Stimulated activated CD4-positive, alpha-beta T cell treated with anti-CD3 and anti-CD28 coated beads, Interleukin-1b, Interleukin-23, amount 100 ng/mL, for 24 hours (primary cell): ENCODE measurements at places on chromosomes 5 and 9.

GRCh38 chr5:178418471-178419010 is 171.7 kb downstream of the COL23A1 start:
- DNase-seq, result no peak

DNA sequence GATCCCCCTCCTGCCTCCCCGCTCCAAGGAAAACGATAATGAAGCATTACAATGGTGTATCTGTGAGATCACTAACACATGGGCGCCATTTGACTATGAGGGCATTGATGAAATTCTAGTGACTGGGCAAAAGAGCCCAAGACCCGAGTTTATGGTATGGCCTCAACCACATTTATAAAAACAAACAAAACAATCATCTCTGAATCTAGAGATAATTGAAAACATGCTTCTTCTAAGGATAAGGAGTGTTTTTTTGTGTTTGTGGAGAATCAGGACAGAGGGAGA is 100.9 kb upstream of the SEMA6A start:
- DNase-seq, result no peak

DNA sequence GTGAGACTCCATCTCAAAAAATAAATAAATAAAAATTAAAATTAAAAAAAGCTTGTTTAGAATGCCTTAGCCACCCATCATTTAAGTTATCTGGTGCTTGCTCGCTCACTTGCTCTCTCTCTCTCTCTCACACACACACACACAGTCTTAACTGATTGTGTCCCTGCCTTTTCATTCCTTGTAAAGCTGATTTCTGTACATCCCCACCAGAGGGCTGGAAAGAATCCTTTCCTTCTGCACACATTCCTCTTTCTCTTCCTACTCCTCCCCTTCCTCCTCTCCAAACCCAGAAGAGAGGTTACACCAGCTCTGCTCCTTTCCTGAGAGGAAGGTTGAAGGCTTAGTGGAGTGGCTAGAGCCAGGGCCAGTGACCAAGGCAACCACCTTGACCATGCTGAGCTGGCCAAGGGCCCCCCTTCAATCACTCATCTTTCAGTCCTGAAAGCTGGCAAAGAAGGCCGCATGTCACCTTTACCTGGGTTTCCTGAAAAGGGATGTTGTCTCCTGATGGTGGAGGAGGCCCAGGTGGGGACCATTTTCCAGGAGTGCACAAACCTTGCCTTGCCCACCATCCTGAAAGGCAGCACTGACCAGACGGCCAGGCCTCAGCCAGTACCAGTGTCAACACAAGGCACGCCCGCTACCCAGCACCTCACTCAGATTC is 25.6 kb downstream of the STK10 start:
- DNase-seq, result no peak

DNA sequence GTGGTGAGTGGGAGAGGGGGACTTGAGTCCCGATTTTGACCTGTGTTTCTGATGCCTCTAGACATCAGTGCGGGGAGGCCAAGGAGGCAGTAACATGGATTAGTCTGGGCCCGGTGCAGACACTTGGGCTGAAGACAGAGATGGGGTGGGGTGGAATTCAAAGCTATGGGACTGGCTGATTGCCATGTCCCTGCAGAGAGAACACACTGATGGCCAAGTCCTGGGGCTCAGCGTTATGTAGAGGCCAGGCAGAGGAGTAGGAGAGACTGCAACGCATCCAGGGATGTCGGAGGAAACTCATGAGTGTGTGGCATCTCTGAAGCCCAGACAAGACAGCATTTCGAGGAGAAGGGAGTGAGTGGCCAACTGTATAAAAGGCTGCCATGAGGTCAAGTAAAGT is 30.1 kb downstream of the PSD2 start:
- no peak for DNase-seq

GRCh38 chr5:72459089-72459661 is 48.0 kb downstream of the ZNF366 start:
- DNase-seq, result no peak

GRCh38 chr9:98555651-98556465 is 152.9 kb downstream of the GABBR2 start:
- DNase-seq, result no peak

- DNase-seq, result no peak
Measured at GRCh38 chr9:28848671-28849070, 1275.4 kb upstream of the C9orf72 start.

- no peak for DNase-seq
Measured at GRCh38 chr5:162529886-162530285, 462.3 kb downstream of the GABRG2 start.

DNA sequence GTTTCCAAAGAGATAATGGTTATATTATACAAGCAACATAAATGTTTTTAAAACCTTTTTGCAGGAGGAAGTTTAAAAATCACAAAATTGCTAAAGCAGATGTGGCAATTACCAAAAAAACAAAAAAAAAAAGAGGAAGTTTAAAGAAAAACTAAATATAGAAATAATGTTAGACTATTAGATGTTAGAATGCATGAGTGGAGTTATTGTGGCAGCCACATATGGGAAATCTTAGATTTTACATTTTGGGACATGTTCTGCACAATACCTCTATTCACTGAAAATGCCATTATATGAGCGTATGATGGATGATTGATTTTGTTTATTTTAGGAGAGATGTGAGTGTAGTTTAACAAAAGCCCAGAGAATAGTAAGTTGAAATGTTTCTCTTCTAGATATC is 31.2 kb upstream of the DTWD2 start:
- DNase-seq, result no peak

DNA sequence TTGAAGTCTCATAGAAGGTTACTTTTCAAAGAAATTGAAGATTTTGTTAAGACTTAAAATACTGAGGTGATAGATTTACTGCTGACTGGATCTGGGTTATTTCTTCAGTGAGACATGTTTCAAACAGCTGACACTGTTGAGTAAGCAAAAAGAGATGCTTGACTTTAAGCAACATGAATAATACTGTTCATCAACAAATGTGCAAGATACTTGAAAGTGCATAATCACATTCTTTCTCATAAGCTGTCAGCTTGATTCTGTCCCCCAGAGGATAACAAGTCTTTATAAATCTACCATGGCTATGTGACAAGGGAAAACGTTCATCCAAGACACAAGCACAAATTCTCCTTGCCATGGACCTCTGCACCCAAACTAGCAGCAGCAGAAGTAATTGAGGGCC is 260.1 kb upstream of the CDH18 start:
- no peak for DNase-seq

DNA sequence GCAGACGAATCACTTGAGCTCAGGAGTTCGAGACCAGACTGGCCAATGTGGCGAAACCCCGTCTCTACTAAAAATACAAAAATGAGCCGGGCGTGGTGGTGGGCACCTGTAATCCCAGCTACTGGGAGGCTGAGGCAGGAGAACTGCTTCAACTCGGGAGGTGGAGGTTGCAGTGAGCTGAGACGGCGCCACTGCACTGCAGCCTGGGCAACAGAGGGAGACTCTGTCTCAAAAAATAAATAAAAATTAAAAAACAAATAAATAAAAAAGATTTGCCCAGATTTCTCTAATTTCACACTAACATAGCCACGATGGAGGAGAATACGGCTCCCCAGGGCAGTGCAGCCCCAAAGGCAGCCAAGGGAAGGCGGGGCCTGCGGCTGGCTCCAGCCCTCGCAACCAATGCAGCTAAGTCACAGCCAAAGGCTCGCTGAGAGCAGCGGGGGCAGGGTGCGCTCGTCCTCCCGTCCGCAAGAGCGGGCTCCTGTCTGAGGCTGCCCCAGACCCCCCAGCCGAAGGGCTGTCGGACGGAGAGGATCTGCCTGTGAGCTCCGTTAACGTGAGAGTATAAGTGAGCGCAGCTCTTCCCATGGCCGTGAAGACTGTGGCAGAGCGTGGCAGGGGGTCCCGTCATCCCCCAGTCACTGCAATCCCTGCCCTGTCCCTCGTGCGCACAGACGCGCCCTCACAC is 43.5 kb downstream of the SLC12A7 start:
- DNase-seq, result no peak

GRCh38 chr5:170709640-170710039 is 73.9 kb upstream of the GABRP start:
- no peak for DNase-seq

DNA sequence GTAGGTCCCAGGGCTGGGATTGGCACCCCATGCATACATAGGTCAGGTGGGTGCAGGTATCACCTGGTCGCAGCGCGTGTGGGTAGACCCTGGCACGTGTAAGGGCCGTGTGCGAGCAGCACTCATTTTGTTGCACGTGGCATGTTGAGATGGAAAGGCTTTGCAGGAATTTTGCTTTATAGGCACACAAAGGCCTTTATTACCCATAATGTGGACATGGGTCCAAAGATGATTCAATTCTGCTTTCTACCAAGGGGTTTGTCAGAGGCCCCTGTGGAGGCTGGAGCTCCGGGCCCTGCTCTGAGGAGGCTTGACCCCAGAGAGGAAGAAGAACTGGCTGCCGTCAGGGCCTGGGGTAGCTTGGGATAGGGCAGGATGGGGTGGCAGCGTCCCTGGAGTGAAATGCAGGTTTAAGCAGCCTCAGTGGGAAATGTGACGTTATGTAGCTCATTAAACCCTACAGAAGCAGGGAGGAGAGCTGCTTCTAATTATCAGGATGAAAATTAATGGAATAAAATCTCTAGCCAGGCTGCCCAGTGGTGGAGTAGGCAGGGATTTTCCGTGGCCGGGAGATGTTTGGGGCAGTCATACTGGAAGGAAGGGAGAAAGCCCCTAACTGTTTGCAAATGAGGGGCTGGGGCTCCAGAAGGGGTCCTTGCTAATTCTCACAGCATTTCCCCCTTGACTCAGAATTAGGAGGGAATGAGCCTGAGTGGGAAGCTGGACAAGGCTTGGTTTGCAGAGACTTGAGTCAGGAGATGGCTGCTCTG is 103.3 kb upstream of the PITX1 start:
- DNase-seq, result no peak

GRCh38 chr5:153030755-153031725 is 459.4 kb upstream of the GRIA1 start:
- no peak for DNase-seq

- no peak for DNase-seq
Measured at GRCh38 chr9:102253099-102253498, 514.7 kb upstream of the GRIN3A start.

GRCh38 chr5:118325931-118326330 is 662.4 kb downstream of the DTWD2 start:
- DNase-seq, result no peak

- no peak for DNase-seq
Measured at GRCh38 chr5:142592365-142592764, 93.5 kb downstream of the FGF1 start.

- DNase-seq, result no peak
Measured at GRCh38 chr9:88658311-88658822, 123.4 kb downstream of the NXNL2 start.

- DNase-seq, result no peak
Measured at GRCh38 chr5:64742411-64742810, 26.1 kb downstream of the SREK1IP1 start.

GRCh38 chr5:160450164-160450932 is 28.7 kb downstream of the PTTG1 start:
- no peak for DNase-seq

- DNase-seq, result no peak
Measured at GRCh38 chr5:132640613-132641012, 17.4 kb upstream of the IL13 start.

- DNase-seq, result no peak
Measured at GRCh38 chr5:34672196-34672595, 16.1 kb downstream of the RAI14 start.

DNA sequence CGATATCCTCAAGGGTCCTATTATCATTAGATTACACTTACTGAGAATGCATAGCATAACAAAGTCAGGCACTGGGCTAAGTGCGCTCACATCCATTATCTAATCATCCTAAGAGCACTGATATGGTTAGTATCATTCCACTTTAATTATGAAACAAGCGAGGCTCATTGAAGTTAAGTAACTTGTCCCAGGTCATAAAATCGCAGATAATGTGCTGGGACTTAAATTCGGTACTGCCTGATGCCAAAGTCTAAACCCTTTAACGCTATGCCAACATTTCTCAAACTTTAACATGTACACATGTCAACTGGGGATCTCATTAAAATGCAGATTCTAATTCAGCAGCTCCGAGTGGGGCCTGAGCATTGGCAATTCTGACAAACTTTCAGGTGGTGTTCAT is 204.7 kb downstream of the PTTG1 start:
- no peak for DNase-seq

DNA sequence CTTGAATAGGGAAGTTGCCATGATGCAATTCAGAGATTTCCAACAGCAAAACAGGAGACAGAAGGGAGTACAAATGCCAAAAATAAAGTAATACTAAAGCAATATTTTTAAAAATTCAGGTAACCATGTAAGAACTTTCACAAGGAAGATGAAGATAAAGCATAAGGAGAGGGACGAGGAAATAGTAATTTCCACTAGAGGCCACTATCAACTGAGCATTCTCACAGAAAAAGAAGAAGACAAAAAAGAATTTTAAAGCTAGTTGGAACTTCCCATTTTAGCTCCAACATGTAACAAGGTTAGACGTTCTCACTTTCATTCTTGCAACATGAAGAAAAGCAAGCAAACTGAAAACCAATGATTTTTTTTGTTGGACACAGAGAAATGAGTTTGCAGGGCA is 779.9 kb upstream of the CDH6 start:
- no peak for DNase-seq

DNA sequence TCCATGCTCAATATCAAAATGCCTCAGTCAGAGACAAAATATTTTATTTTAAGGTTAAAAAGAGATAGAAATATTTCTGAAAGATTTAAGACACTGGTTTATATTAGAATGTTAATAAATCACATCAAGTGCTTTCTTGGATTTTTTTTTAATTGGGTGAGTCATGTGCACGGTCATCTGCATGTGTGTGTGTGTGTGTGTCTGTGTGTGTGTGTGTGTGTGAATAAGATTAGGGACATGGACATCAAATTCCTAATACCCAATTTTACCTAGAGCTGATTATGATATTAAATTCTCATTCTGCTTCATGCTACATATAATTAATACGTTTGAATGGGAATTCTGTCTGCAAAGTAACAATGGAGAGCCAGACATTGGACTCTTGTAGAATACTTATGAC is 122.9 kb downstream of the BASP1 start:
- DNase-seq, result no peak

- DNase-seq, result no peak
Measured at GRCh38 chr5:33235824-33236223, 204.9 kb upstream of the TARS1 start.
